ENCODE measurements at places on chromosomes 4 and X.

DNA sequence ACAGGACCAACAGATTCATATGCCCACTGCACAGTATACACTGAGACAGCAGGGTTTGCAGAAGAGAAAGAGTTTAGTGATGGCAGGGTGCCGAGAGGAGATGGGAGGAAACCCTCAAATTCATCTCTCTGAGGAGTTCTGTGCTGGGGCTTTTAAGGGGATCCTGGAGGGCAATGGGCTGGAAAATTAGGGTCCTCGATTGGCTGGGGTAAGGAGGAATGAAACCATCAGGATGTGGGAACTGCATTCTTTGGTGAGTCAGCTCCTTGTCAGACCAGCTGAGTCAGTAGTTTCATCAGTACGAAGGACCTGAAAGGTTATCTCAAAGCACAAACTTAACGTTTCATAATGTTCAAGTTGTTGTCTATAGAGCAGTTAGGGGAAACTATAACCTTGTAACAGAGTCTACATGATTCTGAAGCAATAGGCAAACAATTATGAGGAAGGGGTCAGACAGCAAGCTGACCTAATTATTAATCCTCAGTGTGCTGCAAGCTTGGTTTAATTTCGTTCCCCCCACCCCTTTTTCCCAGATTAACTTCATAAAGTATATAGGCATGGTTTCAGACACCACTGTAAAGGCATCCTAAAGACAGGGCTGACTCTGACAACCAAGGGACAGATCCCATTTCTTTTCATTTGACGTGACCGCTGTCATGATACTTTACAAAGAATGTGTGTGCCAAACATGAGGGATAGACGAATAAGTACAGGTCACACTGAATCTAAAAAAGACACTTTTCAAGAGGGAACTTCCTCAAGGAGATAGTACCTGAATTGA, 1.5 kb upstream of the MSMO1 start:
- DNase-seq, result no peak

GRCh38 chr4:26133840-26134239, 187.0 kb upstream of the RBPJ start:
- DNase-seq, result no peak

DNA sequence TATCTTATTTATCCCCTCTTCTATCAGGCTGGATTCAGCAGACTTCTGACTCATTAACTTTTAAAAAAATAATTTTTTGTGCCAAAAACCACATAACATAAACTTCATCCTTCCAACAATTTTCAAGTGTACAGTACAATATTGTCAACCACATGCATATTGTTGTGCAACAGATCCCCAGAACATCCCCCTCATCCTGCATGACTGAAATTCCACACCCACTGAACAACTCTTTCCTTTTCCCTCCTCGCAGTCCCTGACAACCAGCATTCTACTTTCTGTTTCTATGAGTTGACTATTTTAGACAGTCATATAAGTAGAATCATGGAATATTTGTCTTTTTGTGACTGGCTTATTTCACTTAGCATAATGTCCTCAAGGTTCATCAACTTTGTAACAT, 2.2 kb upstream of the MID2 start:
- peak; percentile 75 for DNase-seq

GRCh38 chr4:99945718-99946355, 581 bp downstream of the DNAJB14 start:
- DNase-seq, result no peak

DNA sequence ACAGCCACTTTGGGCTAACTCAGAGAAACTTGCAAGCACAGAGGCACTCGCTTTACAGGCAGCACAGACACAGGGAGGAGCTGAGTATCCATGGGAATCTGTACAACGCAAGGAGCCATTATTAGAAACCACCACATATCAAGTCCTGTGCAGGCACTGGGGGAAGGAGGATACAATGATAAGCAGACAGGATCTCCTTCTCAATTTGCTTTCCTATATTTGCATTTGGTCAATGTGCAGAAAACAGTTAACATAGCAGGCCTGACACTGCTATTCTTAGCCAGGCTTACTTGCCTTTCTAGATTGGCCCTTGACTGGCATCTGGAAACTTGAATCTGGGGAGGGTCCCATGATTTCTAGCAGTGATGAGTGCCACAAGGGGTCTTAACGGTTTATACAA, 65.8 kb downstream of the TEC start:
- no peak for DNase-seq

DNA sequence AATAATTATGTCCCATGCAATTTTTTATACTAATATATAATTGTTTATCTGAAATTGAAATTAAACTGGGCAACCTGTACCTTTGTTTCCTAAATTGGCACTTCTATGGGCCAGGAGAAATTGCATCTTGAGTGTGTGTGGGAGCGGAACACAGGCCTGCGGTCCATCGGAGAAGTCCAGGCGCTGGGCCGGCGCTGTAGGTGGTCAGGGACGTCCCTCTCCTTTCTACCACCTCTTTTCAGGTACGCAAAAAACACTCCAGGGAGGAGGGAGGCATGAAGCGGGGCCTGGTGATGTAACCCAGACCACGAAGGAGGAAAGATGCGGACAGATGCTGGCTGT, 717 bp downstream of the MGAT4D start:
- DNase-seq, result no peak

DNA sequence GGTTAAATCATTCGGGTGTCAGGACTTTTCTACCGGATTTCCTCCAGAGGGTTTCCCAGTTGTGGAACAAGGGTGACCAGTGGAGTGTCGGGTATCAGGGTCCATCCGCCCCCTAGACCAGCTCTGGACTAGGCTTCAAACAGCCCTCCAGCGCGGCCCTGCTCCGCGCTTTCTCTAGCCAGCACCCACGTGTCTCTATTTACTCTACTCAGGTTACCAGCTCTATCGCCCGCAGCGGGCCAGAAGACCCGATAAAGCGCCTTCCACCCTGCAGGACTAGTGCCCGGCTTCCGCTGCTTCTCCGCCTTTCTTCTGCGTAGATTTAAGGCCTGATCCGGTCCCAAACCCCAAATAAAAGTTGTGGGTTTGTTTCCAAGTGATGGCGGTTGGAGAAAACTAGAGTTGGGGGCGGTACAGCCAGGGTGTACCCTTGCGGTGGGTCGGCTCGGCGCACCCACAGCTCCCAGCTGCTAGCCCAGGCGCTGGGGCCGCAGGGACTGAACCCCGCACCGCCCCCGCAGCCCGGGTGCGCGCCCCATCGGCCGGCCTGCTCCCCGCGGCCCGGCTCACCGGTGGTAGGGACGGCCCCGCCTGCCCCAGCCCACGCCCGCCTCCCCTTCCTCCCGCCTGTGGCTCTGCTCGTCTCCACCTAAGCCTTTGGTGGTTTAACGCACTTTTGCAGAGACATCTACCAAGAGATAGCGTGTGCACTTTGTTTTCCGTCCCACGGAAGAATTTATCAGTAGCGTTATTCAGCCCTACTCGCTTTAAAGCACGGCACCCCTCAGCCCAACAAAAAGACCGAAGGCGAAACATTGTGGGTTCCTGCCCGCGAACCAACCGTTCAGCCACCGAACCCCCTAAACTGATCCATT, 2.1 kb downstream of the LEF1 start:
- no peak for DNase-seq

- no peak for DNase-seq
These were observed 54.4 kb downstream of the HMX1 start for GRCh38 chr4:8817096-8817812.

- no peak for DNase-seq
These were observed 23.5 kb upstream of the NFKB1 start for GRCh38 chr4:102477657-102478056.

DNA sequence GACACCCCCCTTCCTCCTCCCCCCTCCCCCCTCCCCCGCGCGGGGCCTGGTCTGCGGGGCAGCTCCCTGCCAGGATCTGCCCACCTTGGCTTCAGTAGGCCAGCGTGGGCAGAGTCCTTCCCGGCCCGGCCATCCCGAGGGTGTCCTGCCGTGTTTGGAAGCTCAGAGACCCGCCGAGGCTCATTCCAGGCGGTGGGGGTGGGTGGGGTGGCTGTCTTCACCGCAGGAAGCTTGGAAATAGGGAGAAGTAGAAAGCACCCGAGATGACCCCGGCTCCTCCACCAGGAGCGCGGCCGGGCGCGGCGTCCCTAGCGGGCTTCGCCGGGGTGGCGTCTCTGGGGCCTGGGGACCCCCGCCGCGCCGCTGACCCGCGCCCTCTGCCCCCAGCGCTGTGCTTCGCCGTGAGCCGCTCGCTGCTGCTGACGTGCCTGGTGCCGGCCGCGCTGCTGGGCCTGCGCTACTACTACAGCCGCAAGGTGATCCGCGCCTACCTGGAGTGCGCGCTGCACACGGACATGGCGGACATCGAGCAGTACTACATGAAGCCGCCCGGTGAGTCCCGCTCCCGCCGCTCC, 1.6 kb downstream of the NAT8L start:
- DNase-seq, result no peak

Measured in inflammatory macrophage treated with lipopolysaccharide for 1 hour (primary cell).